ENCODE measurements at places on chromosomes 1 and 21.

DNA sequence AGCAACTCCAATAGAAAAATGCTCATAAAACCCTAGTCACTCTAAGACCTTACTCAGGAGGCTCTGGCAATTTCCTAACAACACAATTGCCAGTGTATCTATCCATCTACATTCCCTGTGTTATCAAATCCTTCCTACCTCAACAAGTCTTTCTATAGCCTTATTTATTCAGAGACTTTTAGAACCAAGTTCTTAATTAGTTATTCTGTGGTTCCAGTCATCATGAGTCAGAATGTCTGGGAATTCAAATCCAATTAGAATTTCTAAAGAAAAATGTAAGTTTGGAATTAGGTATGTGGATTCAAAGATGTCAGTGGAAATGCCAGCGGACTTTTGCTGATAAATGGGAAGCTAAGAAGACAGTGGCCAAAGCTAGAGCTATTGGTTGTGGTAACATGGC, 302.6 kb upstream of the C1orf87 start:
- no peak for DNase-seq

DNA sequence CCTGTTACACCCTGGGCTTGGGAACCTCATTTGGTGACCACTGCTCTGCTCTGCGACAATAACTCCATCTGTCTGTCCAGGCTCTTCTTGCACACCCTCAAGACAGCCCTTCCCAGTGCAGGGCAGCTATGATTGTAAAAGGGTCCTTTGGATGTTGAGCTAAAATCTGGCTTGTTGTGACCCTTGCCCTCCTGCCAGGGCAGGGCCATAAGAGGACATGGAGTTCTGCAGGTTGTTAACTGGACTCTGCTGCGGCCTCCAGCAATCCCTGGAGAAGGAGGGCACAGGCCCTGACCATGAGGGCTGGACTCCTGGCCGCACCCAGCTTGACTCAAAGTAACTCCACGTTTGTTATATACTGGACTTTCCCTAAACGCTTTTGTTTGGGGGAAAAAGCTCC, 41.2 kb downstream of the DHCR24 start:
- DNase-seq: no peak

GRCh38 chr1:230061801-230062200, 5.2 kb upstream of the GALNT2 start:
- no peak for DNase-seq

GRCh38 chr21:33080776-33081175, 10.8 kb downstream of the OLIG1 start:
- DNase-seq: no peak

DNA sequence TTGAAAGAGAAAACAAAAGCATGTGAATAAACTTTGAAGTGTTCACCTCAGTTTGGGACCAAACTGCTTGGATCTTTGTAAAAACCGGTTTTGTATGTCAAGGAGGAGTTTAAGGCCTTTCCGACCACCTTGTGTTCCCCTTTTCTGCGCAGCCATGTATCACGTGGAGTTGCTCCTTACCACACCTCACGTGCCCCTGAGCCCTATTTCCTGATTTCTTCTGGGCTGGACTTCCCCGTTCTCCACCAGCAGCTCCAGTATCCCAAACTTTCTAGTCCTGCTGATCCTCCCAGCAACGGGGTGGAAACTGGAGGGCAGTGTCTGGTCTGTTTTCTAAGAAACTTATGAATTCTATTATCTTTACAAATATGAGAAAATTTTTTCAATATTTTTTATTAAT, 1.6 kb upstream of the SH3D21 start:
- no peak for DNase-seq

- no peak for DNase-seq
These were observed 211.2 kb downstream of the SETD4 start for GRCh38 chr21:35849144-35849543.

GRCh38 chr1:220726634-220727033, 21.5 kb upstream of the MTARC2 start:
- DNase-seq: no peak

DNA sequence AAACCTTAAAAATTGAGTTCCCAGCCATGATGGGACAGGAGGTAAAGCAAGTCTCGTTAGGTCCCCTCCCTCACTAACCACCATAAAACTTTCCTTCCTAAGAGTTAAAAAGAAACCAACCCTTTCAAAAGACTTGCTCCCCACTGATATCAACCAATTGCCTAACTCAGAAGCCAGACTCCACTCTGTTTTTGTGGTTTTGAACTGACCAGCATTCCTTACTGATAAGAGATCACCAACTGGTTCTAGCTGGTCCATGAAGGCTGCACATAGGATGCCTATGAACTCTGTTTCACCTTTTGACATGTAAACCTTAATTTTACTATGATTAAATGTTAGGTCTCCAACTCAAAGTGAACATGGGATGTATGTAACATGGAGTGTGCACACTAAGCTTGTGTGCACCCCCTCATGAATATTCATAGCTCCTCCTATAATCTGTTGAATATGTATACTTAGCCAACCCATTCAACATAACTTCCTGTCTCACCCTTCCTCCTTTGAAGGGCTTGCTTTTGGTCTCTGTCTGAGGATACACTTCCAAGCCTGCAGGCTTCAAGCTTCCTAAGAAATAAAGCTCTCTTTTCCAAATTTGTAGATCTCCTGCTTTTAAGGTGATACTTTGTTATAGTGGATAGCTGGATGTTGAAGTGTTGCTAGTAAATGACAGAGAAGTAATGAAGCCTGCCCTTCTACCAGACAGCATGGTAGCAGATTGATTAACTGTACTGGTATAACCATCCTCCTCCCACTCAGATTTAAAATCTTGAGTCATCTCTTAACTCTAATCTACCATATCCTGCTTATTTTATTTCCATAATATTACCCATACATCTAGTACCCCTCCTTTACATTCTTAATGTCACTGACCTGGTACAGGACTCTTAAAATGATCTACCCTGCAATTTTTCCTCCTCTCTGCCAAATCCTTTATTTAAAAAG, 95.6 kb downstream of the ZNF644 start:
- DNase-seq: no peak

- DNase-seq: no peak
These were observed 132.0 kb downstream of the GIPC2 start for GRCh38 chr1:78177708-78178270.

DNA sequence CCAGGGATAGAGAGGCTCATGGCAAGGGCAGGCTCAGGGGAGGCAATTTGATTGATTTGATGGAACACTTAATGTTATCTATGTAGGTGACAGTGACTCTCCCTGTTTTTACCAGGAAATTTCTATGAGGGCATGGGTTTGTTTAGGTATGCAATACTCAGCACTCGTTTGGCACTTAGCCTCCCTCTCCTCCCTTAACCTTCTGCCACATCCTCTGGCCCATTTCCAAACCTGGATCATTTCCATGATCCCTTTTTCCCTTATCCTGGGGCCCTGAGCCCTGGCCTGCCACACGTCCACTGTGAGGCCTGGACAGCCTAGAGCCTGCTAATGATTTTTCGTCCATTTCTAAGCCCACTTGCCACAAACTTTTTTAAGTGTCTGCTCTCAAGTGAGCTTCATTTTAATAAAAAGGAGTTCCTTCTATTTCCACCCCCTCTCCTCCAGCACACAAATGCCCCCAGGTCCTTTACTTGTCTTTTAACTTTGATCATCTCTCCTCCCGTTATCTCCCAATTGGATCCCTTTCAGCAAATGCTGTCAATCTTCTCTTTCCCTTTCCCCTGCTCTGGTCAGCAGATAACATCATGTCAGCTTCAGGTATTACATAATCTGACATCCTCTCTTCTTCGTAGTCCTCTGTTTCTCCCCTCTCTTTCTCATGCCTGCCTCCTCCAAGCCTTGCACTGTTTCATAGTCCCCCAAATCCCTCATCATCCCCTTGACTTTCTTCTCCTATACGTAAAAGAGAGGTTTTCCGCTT, 37.8 kb upstream of the GADD45A start:
- no peak for DNase-seq

GRCh38 chr1:234972411-234973191, 156.0 kb downstream of the TOMM20 start:
- DNase-seq: no peak

GRCh38 chr1:214329470-214330220, 48.7 kb downstream of the SMYD2 start:
- no peak for DNase-seq

GRCh38 chr1:165383599-165384405, 27.3 kb upstream of the LMX1A start:
- no peak for DNase-seq

DNA sequence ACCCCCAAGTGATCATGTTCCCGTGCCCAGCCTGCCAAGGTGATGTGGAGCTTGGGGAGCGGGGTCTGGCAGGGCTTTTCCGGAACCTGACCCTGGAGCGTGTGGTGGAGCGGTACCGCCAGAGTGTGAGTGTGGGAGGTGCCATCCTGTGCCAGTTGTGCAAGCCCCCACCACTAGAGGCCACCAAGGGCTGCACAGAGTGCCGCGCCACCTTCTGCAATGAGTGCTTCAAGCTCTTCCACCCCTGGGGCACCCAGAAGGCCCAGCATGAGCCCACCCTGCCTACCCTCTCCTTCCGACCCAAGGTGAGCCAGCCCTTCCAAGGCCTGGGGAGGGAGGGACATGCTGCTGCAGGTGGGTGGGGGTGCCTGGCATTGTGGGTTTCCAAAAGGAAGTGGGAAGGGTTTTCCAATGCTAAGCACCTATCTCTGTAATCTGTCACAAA, 2.3 kb downstream of the TRIM46 start:
- DNase-seq: peak; percentile 17

DNA sequence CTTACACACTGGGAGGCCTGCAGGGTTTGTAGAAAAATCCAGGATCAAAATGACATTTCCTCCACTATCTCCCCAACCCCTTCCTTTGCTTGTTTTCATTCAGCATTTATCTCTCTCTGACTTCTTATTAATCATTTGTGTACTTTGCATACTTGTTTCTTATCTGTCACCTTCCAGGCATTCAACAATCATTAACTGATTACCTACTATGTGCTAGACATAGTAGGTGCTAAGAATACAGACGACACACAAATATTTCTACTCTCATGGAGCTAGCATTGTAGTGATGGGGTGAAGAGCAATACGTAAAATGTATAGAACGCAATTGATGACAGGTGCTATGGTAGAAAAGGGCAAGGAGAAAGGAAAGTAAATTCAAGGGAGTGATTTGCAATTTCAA, 20.9 kb downstream of the TRABD2B start:
- no peak for DNase-seq

- DNase-seq: no peak
These were observed 2.8 kb downstream of the RFX5 start for GRCh38 chr1:151344291-151344690.

GRCh38 chr1:194068446-194069167, 882.2 kb upstream of the B3GALT2 start:
- no peak for DNase-seq

GRCh38 chr1:156281281-156281680, 1.3 kb downstream of the SMG5 start:
- no peak for DNase-seq

DNA sequence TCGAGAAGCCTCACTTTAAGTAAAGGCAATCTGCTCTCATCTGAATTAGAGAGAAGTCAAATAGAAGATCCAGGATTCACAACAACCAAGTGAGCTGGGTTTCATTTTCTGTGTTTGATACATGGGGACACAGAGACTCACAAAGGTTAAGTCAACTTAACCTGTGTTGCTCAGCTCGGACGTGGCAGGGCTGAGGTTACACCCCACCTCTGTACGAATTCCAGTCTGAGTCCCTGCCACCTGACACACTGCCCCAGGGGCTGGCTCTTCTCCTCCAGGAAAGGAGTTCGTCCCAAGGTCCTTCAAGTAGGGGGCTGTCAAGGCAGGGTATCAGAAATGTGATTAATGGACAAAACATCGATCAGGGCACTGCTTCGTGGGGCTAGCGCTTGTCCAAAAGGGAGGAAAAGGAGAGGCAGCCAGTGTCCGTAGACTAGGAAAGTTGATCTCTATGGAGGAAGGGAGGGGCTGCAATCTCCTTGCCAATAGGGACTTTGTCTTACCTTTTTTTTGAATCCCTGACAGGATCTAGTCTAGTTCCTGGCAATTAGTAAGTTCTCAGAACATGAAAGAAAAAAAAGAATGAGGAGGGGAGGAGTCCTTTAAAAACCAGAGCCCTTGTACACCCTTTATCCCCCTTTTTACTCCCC, 116.4 kb downstream of the CNIH3 start:
- no peak for DNase-seq

DNA sequence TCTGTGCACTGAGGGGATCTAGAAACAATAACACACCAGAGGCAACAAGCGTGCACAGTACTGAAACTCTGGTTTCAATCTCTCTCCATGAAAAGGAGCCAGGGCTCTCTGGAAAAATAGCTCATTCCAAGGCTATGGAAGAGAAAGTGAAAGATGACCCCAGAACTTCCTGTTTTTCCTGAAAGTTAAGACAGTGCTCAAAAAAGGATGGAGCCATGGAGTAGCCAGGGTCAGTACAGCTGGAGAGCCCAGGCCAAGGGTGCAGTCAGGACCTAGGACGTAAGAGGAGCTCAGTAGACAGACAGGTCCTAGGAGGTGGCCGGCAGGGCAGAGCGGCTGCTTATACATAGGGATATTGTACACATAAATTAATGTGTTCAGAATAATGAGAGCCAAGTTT, 19.1 kb downstream of the NOL9 start:
- no peak for DNase-seq

DNA sequence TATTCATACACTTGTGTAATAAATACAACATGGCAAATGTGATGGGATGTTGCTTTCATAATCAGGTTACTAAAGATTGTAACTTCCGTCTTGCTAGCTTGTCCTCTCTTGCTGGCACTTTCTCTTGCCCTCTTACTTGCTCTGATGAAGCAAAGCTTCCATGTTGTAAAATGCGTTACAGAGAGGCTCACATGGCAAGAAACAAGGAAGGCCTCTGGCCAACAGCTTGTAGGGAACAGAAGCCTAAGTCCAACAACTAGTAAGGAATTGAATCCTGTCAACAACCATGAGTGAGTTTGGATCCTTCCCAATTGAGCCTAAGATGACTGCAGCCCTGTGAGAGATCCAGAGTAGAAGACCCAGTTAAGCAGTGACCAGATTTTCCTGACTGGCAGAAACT, 15.4 kb downstream of the TMED5 start:
- DNase-seq: no peak

GRCh38 chr1:41713141-41713540, 205.6 kb downstream of the HIVEP3 start:
- DNase-seq: no peak

DNA sequence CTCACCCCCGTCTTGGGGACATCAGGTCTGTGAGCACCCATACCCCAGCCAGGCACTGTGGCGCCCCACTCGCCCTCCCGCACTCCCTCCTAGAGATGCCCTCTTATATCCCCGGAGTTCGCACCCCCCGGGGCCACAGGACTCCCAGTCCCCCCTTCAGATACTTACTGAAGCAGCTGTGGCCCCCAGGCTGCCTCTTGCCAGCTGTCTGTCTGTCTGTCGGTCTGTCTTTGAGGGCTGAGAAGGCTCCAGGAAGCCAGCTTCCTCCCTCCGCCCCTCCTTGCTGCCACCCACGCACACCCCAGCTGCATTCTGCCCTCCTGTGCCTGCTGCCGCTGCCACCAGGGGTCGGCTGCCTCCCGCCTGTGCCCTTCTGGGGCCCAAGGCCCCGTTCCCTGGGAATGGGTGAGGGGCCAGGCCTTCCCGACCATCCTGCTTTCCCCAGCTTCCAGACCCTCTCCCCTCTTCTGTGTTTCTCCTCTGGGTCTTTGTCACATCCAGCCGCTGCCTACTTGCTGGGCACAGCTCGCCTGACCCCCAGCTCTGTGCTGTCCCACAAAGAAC, at the start of gene PTPN7:
Gene PTPN7 (minus strand): TSS at position 226 of the 564 bp plus-strand sequence. CDS start 1,200 bp downstream, outside the sequence.
- no peak for DNase-seq

Measured in D721Med (cell line).